ENCODE measurements at places on chromosomes 7 and 10.

- no peak for DNase-seq
These were observed 99.0 kb downstream of the AOAH start for GRCh38 chr7:36625247-36625646.

DNA sequence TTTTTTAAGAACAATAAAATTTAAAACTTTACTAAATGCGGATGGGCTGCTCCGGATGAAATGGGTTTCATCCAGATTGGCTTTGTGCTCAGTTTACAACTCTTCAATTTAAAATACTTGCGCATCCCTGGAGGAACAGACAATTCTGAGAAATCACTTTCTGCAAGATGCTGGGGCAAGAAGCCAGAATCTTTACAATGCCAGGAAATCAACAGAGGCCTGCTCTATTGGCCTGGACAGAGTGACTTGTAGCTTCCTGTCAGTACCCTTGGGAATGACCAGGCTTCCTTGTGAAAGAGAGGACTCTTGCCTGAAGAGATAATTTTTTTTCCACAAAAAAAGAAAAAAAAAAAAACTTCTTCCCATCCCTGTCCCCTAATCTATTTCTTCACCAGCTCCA lies 3.9 kb upstream of the FAM13C start:
- DNase-seq: no peak

DNA sequence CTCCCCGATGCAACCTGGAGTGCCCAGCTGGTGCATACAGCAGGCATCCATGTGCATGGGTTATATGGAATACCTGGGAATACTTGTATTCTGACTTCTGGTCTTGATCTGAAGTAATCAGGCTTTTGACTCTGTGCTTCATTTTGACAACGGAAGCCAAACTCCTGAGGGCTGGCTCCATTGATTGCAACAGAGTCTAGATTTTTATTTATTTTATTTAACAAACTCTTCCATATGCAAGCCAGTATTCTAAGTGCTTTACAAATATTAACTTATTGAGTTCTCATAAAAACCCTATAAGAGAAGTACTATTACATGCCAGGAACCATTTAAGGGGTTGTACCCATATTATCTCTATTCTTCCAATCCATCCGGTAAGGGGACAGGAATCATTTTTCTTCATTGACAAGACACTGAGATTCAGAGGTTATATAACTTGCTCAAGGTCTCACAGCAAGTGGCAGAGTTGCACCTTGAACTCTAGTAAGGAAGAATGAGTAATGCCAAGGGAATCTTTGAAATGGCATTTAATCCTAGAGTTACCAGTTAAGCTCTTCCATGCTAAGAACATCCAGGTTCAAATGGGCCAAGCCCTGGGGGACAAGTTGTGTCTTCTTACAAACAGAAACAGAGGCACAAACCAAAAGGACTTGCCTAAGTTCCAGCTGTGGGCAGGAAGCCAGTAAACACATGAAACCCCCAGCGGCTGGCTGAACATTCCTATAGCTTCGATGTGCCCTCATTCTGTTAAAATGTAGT lies 241.0 kb downstream of the WDR11 start:
- no peak for DNase-seq

DNA sequence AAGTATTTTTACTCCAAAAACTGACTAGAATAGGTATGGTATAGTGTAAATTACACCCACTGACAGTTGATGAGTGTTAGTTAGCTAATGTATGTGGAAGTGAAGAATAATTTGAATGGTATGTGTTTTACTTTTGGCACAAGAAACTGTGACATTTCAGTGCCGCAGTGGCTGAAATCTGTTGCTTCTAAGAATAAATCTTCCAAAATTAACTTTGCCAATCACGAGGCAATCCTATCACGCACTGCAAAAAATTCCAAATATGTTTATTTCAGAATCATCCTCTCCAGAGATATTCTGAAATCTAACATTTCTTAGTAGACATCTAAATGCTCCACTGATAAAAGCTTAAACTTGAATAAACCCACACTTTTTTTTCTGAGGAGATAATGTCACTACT lies 61.2 kb downstream of the PCLO start:
- no peak for DNase-seq

DNA sequence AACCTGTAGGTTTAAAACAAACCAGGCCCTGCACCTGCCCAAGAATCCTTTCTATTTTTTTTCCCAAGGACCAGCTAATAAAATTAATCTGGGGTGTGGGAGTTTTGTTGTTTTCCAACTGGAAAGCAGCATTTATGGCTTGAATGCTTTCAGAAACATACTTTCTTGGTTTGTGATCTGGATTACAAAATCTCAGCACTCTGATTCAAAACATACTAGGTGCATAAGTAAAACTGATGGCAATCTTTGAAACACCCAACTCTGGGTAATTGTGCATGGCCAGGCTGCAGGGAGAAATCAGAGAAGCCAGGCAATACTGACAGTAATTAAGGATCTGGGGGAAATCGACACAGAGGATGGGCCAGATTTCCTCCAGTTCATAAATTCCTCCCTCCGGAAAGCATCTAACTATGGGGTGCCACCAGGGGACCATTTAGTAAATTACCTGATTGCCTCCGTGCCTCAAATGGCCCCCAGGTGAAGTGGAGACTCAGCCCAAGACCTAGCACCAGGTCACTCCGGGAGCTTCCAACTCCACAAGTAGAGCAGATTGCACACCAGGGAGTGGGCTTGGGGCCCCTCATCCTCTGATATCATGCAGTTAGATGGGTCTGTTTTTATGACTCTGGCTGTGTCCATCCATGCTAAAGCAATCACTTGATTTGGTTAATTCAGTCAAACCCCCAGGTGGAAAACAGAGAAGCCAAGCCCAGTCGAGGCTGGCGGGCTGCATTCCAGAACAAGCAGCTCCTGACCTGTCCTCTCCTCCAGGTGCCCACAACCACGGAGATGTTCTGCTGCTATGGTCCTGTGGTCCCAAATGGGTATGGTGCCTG lies 15.2 kb upstream of the C10orf53 start:
- DNase-seq: no peak

GRCh38 chr10:88033793-88034192 lies 170.4 kb downstream of the PTEN start:
- DNase-seq: no peak

GRCh38 chr10:82505009-82505408 lies 630.0 kb downstream of the NRG3 start:
- DNase-seq: no peak

DNA sequence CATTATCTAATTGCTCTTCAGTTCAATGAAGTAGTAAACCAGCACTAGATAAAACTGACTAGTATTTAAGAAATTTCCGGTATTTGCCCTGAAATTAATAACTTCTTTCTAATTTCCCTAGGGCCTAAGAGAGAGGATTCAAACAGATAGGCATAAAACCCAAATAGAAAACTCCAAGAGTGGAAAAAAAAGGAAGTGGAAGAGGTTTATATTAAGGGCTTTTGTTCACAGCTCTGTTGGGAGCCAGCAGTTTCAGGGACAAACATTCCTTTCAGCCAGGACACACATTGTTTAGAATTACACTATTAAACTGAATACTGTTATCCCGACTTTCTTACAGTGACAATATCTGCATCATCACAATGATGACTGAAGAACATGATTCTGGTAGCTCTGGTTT lies 3.6 kb downstream of the ODAD2 start:
- no peak for DNase-seq

- DNase-seq: no peak
These were observed 97.1 kb downstream of the CREB5 start for GRCh38 chr7:28509251-28510025.

DNA sequence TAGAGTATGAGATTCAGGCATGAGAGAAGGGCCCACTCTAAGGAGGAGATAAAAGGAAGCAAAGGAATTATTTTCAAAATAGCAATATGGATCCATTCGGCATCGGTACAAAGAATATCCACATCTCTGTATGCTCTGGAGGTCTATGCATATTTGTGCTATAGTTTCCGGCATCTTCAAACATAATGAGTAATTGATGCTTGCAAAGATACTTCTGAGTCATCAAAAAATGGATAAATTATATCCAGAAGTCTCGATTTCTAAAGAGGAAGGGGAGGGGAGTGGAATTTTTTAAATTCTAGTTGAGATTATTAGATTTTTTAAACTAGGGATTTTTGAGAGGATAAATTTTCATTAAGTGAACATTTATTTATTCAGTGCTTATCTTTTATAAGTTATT lies 72.9 kb upstream of the KIAA1217 start:
- no peak for DNase-seq

- DNase-seq: no peak
These were observed 46.9 kb downstream of the CDK14 start for GRCh38 chr7:90642978-90643377.

GRCh38 chr10:24363070-24363469 lies 154.1 kb downstream of the KIAA1217 start:
- DNase-seq: no peak

DNA sequence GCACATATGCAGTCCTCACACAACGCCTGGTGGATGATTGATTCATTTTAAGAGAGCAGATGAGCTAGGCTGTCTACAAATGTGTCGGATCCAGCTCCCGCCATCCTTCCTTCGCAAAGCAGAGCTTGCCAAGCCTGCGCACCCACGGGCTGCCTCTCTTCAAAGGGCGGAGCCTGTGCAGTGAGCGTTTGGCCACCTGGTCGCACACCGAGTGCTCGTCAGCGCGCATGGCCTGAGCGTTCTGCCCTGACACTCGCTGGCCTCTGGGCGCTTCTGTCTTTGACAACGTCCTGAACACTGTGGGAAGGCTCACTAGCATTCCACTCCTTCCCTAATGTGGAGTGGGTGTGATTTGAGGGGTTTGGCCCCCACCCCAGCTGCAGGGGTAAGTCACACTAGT lies 47.1 kb upstream of the TMEM72 start:
- no peak for DNase-seq

- DNase-seq: no peak
These were observed 2.4 kb upstream of the ARID5B start for GRCh38 chr10:61899069-61899531.

DNA sequence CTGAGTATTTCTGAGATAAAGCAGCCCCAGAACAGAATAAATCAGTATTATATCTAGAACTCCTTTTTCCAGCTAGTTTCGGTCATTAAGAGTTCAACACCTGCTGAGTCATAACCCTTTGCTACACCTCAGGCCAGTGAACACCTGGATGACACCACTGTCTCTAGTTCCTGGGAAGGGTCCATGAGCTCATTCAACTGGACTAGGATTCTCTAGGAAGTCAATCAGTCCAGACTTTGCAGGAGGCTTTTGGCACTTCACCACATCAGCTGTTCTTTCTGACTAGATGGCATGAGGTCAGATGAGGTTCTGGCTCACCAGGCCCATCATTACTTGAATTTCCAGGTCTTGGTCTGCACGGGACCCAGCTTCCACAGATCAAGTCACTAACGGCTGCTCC lies 11.7 kb downstream of the SLC39A12 start:
- DNase-seq: no peak

GRCh38 chr10:69747179-69747578 lies 54.5 kb upstream of the COL13A1 start:
- DNase-seq: no peak

- no peak for DNase-seq
These were observed 29.3 kb upstream of the SH3PXD2A start for GRCh38 chr10:103884681-103885139.

- DNase-seq: no peak
These were observed 77.3 kb downstream of the HDAC9 start for GRCh38 chr7:18572885-18573284.

GRCh38 chr10:102628451-102628911 lies 15.8 kb upstream of the TRIM8 start:
- DNase-seq: no peak

- DNase-seq: no peak
These were observed 36.9 kb downstream of the HSPA12A start for GRCh38 chr10:116705498-116705897.

- DNase-seq: no peak
These were observed 18.3 kb upstream of the RHEB start for GRCh38 chr7:151537818-151538561.

DNA sequence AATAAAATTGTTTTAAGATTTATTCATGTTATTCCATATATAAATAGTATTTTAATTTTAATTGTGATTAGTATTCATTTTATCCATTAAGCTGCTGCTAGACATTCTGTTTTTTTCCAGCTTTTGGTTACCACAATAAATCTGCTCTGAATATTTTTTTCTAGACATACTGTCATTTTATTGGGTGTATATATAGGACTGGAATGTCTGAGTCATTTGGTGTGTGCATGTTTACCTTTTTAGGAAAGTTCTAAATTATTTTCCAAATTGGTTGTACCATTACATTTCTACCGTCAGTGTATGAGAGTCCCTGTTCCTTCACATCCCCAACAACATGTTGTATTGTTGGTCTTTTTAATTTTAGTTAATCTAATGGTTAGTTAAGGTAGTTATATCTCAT lies 1138.1 kb downstream of the REEP3 start:
- no peak for DNase-seq

GRCh38 chr7:159098811-159099655 lies 45.6 kb downstream of the VIPR2 start:
- DNase-seq: no peak

- DNase-seq: no peak
These were observed 83.8 kb downstream of the PDGFA start for GRCh38 chr7:435630-436366.

GRCh38 chr10:68790476-68790875 lies 36.9 kb upstream of the STOX1 start:
- DNase-seq: no peak

- peak; percentile 36 for DNase-seq
These were observed 31.0 kb downstream of the MKI67 start for GRCh38 chr10:128095027-128095752.

DNA sequence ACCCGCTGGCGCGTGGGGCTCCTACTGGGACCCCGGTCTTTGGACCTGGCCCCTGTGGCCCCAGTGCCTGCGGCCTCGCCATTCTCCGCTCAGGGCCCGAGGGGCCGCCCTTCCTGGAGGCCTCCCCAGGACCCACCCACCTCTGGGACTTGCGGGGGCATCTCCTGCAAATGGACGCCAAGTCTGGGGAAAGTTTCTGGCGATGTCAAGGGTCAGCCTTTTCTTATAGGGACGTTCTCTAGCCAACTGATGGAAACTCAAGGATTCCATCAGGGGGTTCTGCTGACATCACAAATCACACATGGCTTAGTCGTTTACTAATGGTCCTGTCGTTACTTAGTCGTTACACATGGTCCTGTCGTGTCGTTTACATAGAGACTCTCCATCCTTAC lies 57.7 kb upstream of the RHOBTB1 start:
- no peak for DNase-seq

Data from T-helper 22 cell (primary cell).